ENCODE measurements at places on chromosomes 16 and 17. TPM values are rescaled to one million over a fixed set of nuclear protein-coding genes. Genes with fewer than 3 reads are reported as not detected.

The KRT33B gene
- total RNA-seq = not detected

The TBC1D3B gene
- 6.0 TPM for total RNA-seq

The KRTAP1-5 gene
- total RNA-seq = not detected

- DNase-seq = no peak
Observed at GRCh38 chr17:44931376-44931775, 16.1 kb upstream of the GFAP start.

DNA sequence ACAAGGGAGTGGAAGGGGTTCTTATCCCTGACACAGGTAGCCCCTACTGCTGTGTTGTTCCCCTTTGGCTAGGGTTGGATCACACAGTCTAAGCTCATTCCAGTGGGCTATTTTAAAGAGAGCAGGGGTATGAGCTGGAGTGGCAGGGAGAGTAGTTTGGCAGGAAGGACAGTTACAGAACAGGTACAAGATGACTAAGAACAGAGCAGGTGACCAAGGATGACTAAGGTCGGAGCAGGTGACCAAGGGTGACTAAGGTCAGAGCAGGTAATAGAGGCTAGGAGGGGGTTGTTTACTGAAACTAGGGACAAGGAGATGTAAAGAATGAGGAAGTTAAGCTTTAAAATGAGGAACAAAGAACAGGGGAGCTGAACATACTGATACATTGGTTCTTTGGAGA lies 58.8 kb downstream of the UTP18 start:
- no peak for DNase-seq

- DNase-seq = no peak
Observed at GRCh38 chr17:31586946-31587345, 195.5 kb downstream of the RAB11FIP4 start.

DNA sequence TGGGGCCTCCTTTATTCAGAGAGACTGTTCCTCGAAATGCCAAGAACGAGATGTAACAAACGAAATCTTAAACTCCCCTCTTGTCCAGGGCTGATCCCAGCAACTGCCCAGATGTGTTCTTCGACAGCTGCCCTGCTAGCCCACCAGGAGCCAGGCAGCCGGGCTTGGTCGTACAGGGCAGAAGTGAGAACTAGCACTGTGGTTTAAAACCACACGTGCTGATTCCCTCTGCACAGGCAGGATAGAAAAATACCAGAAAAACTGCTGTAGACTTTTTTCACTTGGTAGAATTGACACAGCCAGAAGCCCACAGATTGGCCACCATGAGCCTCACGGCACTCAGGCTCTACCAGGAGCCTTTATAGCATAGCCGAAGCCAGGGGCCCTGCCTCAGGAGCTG lies 33.1 kb downstream of the PLD6 start:
- DNase-seq = no peak

DNA sequence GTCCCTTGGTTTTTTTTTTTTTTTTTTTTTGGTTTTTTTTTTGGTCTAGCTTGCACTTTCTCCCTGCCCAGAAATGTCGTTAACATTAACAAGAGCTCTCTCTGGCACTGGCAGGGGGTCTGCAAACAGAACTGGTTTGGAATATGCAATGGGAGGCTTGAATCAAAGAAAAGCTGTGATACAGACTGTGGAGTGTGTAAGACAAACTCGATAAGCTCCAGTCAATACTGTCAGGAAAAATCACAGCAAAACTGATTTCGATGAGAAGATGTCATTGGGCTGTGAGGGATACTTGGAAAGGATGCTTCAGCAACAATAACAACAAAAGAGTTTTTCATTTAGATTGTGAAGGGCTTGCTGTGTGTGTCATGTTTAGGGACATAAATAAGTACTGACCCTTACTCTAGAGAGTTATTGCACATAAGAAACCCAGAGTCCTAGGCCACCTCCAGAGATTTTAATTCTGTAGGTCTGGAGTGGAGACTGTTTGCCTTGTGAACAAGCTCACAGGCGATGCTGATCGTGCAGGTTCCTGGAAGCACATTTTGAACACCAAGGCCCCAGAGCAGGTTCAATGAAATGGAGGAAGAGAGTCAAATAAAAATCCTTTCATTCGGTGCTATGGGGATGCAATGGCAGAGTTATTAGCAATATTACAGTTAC lies 470.7 kb upstream of the RBFOX1 start:
- DNase-seq = no peak

DNA sequence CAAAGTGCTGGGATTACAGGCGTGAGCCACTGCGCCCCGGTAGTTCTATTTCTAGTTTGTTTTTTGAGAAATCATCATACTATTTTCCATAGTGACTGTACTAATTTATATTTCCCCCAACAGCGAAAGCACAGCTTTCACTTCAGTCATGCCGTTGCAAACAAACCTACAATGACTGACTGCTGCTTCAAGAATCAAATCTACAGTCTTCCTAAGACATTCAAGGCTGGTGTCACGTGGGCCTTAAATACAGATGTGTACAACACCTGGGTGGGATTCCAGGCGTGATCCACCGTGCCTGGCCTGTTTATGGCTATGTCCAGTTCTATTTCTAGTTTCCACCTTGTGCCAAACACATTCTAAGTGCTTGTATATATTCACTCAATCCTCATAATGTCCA lies 72.0 kb downstream of the ABCC6 start:
- no peak for DNase-seq

GRCh38 chr17:36602924-36603384 lies 1.6 kb downstream of the MRM1 start:
- DNase-seq = peak; percentile 38

DNA sequence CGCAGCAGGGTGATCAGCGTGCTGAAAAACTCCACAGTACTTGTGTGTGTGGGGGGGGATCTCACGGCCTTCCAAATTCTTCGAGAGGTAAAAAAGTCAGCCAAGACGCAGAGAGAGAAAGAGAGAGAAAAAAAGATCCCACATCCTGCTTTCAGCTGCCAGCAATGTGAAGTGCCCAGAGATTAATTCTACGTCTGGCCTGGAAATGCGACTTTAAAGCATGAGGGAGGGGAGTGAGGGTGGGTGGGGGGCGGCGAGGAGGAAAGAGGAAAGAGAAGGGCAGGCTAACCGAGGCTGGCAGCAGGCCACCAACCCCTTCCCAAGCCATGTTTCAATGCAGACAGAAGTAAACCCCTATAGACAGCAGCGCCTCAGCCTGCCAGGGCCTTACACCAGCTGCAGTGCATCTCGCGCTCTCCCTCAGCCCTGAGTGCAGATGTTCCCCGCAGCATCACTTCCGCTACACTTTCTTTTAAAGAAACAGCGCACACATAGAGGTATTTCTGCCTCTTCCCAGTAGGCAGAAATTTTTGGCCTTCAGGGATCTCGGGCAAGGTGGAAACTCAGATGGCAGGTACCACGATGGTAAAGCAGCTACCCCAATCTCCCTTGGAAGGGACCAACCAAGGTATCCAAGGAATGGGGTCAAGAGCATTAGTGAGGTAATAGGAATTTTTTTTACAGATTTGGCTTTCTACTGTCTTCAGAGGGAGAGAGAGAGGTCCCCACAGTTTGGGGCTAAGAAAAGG lies 87.8 kb downstream of the SMG6 start:
- DNase-seq = peak; percentile 65

Measured in mucosa of gallbladder (tissue), 1 donor.